ENCODE measurements at places on chromosomes 7 and 10.

DNA sequence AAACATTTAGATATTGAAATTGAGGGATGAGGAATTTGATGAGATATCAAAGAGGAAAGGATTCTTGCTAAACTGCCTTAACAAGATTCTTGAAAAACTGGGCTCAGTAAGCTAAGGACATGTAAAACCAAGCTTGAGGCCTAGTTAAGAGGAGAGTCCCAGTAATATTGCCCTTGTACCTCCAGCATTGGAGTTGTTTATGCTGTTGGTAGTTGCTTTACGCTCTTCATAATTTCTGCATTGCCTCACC is 156.1 kb upstream of the TRIM24 start:
- no peak for DNase-seq

DNA sequence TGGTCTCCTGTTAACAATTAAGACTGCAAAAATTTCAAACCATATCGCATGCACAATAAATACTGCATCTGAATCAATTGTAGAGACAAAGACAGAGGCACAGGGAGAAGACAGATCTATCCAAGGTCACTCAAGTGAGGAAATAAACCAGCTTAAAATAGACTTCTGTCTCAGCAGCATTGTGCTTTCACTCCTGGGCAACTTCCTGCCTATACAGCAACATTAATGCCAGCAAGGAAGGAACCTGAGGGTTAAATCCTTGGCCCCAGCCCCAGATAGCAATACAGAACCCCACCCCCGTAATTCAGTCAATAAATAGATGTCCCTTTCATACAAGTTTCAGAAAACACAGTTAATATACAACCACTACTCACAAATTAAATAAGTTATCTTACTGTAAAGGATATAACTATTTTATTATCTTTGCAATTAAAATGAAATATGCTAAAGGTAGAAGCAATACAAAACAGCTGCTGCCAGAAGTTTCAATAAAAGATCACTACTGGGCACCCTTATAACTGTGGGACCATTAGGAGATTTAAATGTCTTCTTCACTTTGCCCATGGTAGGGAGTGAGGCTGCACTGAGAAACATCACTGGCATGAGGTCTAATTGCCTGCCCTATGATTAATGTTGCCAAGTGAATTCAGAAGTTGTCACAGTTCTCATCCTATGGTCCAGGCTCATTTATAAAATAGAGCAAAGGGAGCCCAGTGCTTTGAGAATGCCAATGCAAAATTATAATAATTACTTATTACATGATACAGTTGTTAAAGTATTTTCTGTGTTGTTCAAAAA is 49.4 kb downstream of the CAV1 start:
- no peak for DNase-seq

- DNase-seq: no peak
These were observed 31.3 kb downstream of the TMEM270 start for GRCh38 chr7:73892003-73892999.

DNA sequence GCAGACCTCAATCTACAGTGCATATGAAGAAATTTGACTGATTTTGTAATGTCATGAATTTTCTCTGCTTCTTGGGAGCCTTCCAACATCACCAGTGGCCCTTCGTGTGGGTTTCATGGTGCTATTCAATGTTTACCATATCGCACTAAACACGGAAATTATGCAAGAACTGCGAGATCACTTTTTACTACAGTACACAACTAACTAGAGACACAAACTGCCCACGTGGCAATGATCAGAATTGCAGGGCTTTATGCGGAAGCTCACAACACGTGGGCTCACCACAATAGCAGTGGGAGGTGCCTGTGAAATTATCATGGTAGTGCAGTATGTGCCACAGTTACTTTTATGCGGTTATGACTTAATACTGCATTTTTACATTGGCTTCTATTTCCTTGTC is 449.7 kb upstream of the KLF6 start:
- DNase-seq: no peak

GRCh38 chr7:46908770-46909169 is 673.1 kb downstream of the TNS3 start:
- peak; percentile 71 for DNase-seq

GRCh38 chr7:99918959-99919813 is at the start of gene TRIM4:
Gene TRIM4, minus strand, starts transcription at chr7:99919530. Its CDS starts 129 bp downstream, at chr7:99919401.
- peak; percentile 82 for DNase-seq

DNA sequence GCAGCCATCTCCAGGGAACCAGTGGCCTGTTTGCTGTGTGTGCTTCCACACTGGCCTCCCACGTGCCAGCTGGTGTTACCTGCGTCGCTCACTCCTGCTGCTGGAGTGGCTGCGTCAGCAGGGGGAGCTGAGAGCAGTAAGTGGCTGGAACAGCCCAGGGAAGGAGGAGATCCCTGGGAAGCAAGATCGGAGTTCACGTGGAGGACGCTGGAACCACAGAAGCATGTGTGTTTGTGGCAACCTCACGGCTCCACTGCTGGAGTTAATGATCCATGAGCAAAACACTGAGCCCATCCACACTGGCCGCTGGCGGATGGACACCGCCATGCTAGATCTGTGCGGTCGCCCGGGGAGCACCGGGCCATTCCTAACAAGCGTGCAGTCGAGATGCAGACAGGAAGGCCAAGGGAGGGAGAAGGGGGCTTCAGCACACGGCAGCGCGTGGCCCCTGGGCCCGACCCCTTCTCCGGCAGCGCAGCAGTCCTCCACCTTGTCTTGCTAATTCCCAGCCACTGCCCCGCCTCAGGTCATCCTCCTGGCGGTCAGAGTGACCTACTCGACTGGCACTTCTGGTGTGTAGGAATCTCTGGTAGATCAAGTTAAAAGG is 68.5 kb upstream of the EEPD1 start:
- DNase-seq: no peak

- no peak for DNase-seq
These were observed 157.4 kb downstream of the DPY19L1 start for GRCh38 chr7:34879871-34880270.

GRCh38 chr7:28732071-28732869 is 225.9 kb downstream of the TRIL start:
- peak; percentile 81 for DNase-seq

DNA sequence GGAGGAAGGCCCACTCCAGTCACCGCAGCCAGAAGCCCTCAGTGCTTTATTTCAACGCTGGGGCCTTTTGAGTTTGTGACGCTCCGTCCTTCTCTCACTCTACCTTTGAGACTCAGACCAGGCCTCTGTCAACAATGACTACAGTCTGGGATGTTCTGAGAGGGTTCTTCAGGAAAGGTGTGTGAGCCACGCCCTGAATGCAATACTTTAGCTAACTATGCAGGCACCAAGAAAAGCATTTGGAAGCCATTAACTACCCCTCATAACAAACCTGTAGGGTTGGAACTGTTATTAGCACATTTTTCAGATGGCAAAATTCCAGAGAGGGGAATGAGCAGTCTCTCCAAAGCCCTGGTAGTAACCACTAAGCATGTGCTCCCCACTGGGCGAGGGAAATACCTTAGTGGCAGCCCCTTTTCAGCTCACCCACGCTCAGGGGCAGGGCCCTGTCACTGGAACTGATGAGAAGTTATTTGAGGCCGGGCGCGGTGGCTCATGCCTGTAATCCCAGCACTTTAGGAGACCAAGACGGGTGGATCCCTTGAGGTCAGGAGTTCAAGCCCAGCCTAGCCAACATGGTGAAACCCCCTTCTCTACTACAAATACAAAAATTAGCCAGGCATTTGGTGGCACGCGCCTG is 5.7 kb upstream of the ARPC1B start:
- no peak for DNase-seq

DNA sequence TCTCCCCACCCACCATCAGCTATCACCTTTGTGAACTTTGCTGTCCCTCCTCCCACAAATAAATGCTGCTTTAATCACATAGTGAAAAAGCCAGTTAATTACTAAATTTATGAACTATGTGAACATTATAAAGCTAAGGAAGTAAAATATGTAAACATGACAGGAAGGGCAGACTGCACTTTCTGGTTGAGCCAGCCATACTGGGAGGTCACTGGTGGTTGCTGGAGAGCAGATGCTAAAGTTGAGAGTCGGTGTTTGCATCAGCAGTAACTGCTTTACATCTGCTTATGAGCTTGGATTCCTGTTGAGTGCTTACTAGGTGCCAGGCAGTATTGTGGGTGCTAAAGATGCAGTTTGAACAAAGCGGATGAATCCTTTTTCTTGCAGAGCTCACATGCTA is 209.9 kb upstream of the FZD1 start:
- DNase-seq: no peak

DNA sequence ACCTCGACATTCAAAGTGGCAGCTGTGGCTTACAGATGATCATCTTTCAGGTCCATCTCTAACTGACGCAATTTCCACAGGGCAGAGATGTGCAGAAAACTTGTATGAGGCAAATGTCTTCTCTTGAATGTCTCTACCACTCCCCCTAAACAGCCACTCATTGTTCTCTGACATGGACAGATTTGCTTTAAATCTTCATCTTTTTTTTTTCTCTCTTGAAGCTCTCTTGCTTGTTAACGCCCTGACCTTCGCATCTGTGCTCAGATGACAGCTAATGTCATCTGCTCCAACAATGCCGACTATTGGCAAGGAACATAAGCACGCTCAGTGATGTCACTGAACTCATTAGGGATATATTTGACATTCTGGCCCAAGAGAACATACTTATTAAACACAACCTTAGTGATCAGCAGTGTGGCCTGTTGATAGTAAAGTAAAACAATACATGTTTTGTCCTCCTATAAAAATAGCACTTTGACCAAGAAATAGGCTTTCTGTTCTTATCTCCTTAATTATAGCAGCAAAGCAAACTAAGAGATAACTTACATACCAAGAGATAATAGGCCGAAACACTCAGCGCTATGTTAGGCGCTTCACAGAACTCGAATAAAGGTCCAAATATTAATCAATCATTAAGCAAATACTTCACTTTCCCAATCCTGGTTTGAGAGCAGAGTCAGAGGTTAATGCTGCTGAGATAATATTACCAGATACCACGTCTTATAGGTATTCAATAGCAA is 583.5 kb downstream of the PARD3 start:
- no peak for DNase-seq

- no peak for DNase-seq
These were observed 84.8 kb downstream of the PTPRE start for GRCh38 chr10:127991543-127992255.

DNA sequence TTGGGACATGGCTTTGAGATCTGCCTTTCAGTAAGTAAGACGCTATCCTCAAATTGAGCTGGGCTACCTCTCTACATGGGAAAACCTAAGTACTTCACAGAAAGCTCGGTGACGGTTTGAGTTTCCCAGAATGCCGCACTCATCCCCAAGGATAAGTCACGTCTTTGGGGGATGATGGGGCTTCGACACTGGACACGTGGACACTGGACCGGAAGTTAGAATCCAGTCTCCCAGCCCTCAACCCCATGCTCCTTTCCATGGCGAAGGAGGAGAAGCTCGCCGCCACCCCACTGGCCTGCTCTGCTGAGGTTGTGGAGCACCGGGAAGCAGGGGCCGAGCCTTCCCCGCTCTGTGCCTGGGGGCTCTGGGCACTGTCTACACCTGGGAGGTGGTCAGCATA is 27.5 kb downstream of the PTPRE start:
- DNase-seq: no peak

DNA sequence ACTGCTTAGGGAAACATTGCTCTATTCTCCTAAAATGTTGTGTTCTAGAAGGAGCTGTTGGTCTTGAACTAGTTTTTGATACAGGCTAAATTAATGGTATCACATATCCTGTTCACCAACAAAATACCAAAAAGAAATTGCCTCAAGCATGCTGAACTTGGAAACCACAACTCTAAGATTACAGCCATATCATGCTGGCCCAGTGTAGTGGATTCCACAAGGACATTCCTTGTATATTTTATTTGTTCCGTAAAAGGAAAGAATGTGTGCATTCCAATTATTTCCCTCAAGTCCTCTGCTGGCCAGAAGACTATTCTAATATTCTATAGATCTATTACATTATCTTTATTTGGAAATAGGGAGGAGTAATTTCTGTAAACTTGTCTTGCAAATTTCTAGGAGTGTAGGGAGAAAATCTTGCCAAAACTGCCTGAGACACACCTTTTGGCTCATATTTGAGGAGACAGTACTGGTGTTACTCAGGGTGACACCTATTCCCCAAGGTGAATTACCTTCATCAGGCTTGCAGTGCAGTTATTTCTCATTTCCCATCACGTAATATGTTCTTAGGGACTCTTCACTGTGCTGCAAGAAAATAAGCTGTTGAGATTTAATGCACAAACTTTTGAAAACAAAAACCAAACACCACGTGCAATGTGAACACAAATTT is 1.9 kb upstream of the NEBL start:
- no peak for DNase-seq

- peak; percentile 22 for DNase-seq
These were observed 550 bp upstream of the CALU start for GRCh38 chr7:128738570-128739047.

GRCh38 chr7:91514591-91514990 is 250.4 kb downstream of the FZD1 start:
- no peak for DNase-seq

GRCh38 chr10:125121003-125121402 is 39.4 kb downstream of the CTBP2 start:
- no peak for DNase-seq

DNA sequence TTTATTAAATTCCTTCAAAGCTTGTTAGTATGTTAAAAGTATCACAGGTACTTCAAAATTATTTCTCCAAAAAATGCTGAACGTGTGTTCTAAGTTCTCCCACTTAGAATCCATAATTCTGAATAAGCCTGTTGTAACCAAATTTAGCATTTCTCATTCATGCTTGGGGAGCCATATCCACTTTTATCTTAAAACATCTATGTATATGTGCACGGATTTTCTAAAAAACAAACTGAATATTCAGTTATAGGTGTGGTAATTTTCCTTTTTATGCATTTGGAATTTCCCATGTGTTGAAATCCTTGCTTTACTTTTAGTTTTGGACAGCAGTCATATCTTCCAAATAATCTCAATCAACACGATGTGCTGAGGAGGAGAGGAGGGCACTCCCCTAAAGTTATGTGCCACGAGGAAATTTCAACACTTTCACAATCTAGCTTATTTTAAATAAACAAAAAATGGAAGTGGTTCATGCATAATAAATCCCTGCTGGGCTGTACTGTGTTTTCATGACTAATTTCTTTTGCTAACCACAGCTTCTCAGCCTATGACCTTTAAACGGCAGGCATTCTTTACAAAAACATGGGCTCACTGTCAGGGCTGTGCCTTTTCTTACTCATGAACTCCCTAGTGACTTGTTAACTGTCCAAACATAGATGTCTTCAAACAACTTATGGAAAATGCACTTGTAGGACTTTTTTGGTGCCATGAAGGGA is 380.3 kb upstream of the SEMA3C start:
- DNase-seq: peak; percentile 93

DNA sequence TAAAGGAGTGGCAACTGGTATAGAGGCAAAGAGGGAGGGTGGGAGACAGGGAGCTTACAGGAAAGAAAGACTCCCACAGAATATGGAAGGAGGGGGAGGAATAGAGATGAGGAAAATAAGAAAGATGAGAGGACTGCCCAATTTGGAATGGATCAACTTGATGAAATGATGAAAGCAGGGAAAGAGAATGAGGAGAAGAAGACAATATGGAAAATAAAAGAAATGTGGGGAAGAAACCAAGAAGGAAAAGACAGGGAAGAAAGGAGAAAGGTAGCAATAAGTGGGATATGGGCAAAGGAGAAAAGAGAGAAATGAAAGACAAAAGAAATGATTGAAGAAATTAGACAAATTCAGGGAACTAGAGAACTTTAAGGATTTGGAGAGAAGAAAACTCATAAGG is 3.0 kb downstream of the KEL start:
- no peak for DNase-seq

- no peak for DNase-seq
These were observed 17.9 kb upstream of the MYL7 start for GRCh38 chr7:44158873-44159631.

All from fibroblast of the conjunctiva (primary cell).